Omental fat pad (tissue), 4 donors: ENCODE measurements at places on chromosomes 16 and 17.

- DNase-seq, result no peak
Measured at GRCh38 chr17:11342138-11342537, 101.1 kb downstream of the SHISA6 start.

- no peak for DNase-seq
Measured at GRCh38 chr16:4911970-4912386, 25.0 kb downstream of the PPL start.

DNA sequence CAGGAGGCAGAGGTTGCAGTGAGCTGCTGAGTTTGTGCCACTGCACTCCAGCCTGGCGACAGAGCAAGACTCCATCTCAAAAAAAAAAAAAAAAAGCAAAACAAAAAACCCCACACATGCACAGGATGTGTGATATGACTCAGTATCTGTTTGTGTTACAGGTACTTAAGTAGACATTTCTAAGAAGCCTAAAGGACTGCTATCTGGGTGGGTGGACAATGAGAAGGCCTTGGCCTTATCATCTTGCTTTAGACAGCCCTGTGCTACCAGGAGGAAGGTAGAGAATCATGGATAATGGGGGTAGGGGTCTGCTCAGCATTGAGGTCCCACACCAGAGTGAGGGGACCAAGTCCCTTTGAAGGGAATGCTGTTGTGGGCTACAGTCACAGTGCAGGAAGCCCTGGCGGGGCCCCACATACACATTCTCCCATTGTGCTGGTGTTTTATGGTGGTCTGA is 26.7 kb downstream of the PLD6 start:
- no peak for DNase-seq

- no peak for DNase-seq
Measured at GRCh38 chr17:62091804-62092203, 26.7 kb upstream of the MED13 start.

- DNase-seq, result no peak
Measured at GRCh38 chr17:61282377-61282776, 117.3 kb upstream of the TBX2 start.

GRCh38 chr17:81385320-81386111 is 9.7 kb upstream of the BAHCC1 start:
- DNase-seq, result no peak

DNA sequence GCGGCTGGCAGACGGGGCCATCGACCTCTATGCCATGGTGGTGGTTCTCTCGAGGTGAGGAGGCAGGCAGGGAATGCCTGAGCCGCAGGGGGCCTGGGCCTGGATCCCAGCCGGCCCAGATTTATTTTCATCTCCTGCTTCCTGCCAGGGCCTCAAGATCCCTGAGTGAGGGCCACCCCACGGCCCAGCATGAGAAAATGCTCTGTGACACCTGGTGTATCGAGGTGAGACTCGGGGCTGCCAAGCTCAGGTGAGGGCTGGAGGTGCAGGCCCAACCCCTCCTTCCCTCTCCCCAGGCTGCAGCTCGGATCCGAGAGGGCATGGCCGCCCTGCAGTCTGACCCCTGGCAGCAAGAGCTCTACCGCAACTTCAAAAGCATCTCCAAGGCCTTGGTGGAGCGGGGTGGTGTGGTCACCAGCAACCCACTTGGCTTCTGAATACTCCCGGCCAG is 4.9 kb downstream of the ACADVL start:
- DNase-seq, result no peak

DNA sequence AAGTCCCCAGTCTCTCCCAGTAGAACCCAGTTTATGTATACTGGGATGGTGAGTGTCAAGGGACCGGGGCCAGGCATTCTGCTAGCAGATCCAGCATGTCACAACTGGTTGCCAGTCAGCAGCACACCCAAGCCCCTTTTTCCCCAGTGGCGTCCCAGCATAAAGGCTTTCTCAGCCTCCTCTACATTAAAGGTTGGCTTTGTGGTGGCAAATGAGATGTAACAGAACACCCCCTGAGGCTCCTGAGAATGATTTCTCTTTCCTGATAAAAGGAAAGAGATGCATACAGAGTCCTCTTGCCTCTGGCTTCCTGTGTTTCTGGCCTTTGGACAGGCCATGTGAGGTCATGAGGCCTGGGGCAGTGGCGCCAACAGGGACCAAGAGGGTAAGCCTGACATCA is 27.9 kb downstream of the IRX6 start:
- no peak for DNase-seq

- DNase-seq, result no peak
Measured at GRCh38 chr17:27430882-27431491, 25.3 kb upstream of the KSR1 start.

- DNase-seq, result peak; percentile 77
Measured at GRCh38 chr16:85390511-85391174, 222.5 kb upstream of the GSE1 start.

- no peak for DNase-seq
Measured at GRCh38 chr16:66154801-66155200, 211.7 kb upstream of the CDH5 start.

DNA sequence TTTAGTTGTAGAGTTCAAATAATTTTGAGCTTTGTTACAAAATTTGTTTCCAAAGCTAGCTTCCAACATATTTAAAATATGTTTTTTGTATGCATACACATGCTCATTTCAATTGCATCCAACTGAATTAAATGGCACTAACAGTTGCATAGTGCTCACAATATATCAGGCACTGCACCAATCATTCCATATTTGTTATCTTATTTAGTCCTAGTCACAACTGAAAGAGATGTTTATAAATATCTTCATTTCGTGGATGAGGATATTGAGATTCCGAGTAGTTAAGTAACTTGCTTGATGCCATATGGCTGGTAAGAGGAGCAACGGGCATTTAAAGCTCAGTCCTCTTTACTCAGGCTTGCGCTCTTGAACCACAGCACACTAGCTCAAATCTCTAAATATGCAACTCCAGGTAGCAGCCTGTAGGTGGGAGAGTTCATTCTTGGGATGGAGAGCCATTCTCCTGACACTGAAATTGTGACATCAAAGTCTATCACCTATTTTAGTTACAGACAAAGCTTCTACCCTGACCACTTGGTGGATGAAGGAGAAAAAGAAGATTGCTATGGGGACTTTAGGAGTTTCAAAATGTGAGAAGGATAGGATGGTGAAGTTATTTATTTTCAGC is 118.0 kb upstream of the CA10 start:
- DNase-seq, result no peak

- DNase-seq, result no peak
Measured at GRCh38 chr16:76164970-76165558, 112.1 kb upstream of the CNTNAP4 start.

DNA sequence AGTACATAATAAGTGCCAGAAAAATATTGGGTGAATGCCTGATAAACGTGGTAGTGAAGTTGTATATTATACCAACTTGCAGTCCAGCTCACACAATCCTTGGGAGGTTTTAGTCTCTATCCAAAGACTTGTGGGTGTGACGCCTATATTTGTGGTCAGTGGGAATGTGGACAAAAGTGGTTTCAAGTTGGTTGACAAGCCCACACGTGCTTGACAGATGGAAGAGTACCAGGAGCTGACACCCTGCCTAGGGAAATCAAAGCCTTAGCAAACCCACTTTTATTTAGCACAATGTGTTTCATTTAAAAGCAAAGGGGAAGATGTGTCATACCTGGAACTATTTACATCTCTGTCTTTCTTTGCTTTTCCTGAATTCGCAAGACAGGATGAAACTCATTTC is 79.0 kb downstream of the CA10 start:
- DNase-seq, result no peak

GRCh38 chr17:8041979-8042378 is 3.1 kb downstream of the ALOX15B start:
- no peak for DNase-seq

- DNase-seq, result no peak
Measured at GRCh38 chr16:84517366-84517765, 12.9 kb upstream of the MEAK7 start.

DNA sequence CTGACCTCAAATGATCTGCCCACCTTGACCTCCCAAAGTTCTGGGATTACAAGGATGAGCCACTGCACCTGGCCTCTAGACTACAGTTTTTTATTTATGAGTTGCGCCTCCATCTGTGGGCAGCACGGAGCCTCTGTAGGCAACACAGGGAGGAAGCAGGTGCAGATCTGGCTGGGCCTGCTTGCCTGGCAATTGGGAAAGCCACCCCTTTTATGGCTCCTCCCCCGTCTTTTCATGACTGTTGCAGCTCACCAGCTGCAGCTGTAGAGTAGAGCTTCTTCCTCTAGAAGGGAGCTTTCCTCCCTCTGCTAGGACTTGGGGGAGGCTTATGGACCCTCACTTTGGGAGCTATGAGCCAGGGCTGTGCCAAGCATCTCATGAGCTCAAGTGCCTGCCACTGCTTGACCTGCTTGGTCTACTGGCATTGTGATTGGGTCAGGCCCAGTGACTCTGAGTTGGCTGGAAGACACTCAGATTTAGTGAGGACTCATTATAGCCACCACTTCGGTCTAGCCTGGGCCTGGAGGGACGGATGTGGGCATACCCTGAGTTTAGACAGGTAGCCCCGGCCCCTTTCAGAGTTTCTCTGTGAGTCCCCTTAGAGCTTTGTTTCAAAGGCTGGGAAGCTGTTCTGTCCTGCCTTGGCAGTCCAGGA is 6.9 kb upstream of the SLC7A6 start:
- DNase-seq, result no peak

- no peak for DNase-seq
Measured at GRCh38 chr16:89052890-89053724, 40.5 kb upstream of the ACSF3 start.
